Frontal cortex (tissue), 4 donors: ENCODE measurements at places on chromosomes 2 and 18.

DNA sequence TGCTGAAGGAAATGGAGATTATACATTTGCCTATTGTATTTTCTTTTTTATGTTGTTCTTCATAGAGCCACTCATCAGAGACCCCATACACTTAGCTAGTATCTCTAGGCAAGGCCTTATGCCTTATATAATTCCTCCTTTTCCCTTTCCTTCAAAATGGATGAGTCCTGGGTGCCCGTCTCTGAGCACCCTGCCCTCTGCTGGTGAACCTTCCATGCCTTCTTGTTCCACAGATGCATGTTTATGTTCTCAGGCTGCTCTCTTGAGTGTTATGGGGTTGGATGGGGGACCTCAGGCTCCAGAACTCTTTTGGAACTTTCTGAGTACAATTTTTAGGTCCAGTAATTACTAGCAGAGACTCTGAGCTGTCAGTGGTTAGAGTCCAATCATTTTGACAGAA lies 368.6 kb upstream of the SPRED2 start:
- DNase-seq, result no peak

DNA sequence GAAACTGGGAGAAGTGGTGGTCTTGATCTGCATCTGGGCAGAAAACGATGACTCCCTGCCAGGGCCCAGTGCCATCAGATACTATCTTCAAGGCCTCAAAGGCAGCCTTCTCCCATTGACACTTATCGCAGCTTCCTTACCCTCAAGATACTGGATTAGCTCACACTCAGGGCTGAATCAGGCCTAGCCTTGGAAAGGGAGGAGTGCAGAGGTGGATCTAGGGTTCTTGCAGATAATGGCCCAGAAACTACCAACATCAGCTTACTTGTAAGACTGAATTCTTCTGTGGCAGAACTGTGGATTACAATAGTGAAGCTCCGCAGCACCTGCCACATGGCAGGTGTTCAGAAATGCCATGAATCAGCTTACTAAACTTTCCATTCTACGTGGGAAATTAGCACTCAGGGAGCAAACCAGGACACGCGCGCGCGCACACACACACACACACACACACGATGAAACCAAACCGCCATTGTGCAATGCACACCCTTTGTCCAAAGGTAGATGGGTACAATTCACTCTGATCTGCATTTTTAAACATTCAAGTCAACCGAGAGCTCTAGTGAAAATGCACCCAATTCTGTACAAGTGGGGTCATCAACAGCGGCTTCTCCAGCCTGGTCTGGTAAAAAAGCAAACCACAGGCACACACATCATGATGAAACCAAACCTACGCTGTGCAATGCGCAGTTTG lies 26.3 kb upstream of the TMEM182 start:
- no peak for DNase-seq

DNA sequence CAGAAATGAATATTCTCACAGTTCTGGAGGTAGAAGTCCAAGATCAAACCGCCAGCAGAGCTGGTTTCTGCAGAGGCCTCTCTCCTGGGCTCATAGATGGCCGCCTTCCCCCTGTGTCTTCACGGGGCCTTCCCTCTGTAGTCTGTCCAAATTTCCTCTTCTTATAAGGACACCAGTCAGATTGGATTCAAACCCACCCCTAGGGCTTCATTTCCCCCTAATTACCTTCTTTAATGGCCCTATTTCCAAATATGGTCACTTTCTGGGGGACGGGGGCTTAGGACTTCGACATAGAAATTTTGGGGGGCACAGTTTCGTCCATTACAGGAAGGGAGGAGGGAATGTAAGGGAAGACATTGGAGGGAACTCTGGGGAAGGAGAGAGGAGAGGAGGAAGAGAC lies 132.6 kb downstream of the DDX1 start:
- DNase-seq, result no peak

DNA sequence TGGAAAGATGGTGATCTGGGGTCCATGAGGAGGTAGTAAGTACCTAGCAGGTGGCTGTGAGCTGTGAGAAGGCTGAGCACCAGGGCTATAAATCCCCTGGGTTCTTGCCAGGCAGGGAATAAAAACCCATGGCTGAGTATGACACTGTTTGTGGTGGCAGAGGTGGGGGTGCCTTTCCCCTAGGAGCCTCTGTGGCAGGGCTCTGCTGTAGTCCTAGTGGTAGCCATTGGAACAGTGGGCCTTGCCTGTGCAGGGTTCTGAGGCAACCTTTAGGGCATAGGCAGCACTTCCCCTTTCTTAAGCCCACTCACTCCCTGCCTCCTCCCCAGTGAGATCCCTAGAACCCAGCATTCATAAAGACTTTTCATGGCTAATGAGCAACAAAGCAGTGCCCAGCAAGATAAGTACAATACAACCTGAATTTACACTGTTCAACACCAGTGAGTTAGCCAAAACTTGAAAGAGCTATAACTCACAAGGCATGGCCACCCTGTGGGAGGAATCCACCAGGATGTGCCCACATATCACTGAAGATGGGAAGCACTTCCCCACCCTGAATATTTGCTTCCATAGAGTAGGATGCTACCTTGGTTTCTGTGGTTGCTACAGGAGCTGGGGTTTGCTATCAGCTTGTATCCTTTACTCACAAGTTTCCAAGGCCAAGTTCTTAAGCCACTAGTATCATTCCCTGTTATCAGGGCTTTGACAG lies 100.9 kb upstream of the NEUROD1 start:
- no peak for DNase-seq

DNA sequence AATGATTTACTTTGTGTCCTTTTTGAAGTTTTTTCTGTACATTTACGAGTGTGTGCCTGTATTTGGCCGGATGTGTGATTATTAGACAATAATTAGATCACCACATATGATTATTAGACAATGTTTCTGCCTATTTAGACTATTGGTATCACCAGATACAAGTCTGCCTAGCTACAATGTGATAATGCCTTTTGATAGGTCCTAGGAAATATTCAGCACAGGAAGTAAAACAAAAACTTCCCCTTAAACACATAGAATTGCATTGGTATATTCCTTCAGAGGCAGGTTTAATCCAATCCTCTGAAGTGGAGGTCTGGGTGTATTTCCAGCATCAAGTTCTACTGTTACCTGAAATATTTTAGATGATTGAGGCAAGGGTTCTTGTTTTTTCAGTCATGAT lies 275.1 kb downstream of the TGIF1 start:
- DNase-seq, result no peak

DNA sequence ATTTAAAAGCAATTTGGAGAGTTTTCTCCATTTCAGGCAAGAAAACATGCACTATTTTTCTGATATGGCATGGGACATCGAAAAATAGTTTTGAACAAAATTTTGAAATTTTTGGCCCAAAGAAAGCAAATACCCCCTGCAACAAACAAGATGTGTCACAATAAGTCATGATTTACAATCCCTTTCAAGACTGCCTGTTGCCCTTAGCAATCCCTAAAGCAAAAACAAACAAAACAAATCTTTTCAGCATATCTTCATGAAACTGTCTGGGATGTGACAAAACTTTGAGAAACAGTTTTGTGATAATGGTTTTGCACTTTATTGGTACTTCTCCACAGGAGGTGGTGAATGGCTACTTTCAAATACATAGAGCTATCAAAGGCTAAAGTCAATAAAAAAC lies 1888.7 kb upstream of the PIK3C3 start:
- no peak for DNase-seq

DNA sequence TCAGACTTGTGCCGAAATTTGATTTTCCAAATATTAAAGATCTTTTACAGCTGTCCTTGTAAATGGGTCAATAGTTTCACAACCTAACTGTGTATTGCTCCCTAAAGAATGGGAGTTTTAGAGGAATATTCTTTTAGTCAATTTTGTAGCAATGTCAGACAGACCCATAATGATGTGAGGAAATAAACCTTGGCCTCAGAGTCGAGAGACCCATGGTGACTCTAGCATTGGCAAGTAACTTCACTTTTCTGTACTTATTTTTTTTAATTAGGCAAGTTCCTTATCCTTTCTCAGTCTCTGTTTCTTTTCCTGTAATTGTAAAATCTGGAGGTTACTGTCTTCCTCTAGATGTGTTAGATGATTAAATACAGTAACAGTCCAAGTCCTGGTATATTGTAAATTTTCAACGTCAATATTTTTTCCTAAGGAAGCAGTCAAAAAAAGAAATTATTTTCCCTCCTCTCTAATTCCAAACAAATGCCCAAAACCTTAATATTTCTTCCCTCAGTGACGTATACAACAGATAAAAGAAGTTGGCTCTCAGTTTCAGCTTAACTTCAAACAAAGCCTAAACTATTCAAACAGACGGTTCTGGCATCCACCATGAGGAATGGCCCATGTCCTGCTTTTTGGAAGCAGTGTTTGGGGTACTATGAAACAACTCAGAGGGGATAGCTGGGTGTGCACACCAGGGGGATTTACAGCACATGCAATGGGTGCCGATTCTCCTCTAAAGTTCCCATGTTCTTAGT lies 466.7 kb downstream of the TNS1 start:
- DNase-seq, result no peak

DNA sequence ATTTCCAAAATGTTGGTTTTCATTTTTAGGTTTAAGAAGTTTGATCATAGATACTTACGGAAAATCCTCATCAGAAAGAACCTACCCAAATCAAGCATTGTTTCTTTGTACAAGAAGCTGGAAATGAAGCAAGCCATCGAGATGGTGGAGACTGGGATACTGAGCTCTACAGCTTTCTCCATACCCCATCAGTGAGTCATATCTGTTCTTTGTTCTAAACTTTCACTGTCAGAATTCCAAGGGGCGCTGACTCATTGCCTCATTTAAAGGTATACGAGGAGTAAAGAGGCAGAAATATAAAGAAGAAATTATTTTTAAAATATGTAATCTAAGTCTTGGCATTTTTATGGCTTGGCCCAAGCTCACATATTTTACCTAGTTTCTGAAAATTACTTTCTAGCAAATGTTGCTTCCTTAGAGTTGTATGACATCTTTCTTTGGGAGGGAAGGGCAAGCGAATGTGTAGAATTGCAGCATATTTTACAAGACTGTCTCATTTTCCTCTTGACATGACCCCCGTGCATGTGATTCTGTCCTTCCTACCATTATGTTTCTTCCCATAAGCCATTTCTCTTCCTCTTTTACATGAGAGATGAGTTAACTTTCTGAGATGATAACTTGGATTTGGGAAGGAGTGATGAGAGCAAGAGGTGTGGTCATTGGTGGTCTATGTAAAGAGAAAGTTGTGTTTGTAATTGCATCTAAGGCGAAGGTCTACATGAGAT lies 41.2 kb downstream of the SLC9A4 start:
- no peak for DNase-seq

DNA sequence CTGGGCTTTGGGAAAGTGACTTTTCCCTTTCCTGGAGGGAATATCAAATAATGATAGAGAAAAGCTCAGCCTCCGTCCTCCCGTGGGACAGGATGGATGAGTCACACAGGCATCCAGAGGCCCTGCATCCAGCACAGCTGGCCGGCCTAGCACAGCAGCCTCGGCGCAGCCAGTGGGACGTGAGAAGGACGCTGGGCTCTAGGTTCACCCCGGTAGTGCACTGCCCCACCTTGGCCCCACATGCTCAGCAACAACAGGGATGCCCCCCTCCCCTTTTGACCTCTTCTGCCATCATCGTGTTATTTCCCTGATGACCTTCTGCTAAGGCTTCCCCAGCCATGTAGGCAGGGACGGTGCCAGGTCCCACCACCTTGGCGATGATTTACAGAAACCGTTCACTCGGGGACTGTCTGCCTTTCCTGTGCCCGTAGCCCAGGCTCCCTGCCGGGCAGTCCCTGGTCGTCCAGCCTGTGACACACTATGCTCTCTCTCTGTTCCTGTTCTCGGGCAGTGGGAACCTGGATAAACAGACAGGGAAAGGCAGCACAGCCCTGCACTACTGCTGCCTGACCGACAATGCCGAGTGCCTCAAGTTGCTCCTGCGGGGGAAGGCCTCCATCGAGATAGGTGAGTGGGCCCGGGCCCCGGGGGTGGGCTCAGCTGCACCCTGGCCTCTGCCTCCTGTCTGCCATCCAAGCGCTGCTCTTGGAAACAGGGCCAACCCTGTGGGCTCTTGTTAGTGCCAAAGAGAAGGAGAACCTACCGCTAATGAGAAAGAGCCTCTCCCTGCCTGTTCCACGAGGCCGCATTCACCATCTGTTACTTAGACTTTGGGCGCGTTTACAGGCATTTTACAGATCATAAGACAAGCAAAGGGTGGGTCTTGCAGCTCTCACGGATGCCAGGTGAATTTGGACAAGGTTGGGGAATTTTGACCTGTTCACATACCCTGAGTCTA lies 44.6 kb downstream of the ITGB1BP1 start:
- no peak for DNase-seq

- DNase-seq, result no peak
Measured at GRCh38 chr2:74291218-74291544, 52.0 kb downstream of the SLC4A5 start.

DNA sequence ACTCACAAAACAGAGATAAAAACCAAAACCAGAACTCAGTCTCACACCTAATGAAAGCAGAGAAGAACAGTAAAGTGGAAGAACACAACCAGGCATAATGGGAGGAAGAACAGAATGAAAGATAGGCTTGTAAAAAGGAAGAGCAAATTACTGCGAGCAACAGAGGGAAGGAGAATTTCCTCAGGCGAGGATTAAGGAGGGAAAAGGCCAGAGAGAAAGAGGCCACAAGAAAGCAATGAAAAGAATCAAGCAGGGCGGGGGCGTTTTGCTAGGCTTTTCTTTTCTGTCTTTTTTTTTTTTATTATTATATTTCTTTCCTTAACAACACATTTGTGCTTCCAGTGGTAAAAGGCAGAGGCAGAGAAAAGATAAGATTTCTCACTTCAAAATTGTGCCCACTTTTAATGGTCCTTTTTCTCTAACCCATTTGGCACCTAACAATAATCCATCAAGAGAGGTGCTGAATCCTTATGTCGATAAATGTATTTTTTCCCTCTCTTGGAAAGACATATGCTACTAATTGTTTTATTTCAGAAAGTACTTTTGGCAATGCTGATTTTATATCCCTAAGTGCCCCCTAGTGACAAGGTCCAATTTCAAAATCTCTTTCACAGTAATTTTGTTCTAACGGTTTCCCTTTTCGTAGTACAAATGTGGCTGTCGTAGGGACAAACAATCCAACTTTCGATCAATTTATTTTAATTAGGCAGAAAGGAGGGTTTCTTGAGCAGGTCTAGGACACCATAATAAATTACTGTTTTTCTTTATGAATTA lies 138.7 kb upstream of the AQP4 start:
- peak; percentile 3 for DNase-seq

DNA sequence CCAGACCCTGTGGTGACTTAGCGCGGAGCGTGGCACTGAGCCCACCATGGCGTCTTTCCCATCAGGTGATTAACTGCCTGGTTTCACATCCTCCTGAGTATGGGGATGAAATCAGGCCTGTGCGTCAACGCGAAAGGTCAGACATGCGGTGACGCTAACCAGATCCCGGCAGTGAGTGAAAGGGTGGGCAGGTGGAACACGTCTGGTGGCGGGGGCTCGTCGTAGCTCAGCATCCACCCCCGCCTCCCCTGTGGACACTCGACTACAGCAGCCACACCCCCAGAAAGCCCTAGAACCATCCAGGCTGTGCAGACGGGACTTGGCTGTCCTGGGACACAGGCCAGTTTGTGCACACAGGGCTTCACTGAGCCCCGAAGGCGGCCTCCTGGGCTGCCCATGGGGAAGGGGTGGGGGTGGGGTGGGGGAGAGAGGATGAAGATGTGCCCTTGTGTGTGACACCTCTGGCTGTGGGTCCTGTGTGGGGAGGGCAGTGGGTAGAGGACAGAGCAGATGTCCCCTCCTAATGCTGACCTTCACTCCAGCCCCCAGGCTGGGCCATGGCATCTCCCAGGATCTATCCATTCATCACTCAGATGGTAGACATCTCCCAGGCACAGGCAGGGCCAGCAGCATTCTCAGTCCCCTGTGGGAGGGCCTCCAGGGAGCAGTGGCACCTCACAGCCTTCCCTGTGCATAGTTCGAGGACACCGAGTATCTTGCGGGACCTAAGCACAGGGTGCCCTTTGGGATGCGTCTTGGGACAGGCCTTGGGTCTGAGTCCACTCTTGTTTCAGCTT lies 27.5 kb downstream of the RAMP1 start:
- no peak for DNase-seq
